GM12892 (cell line): ENCODE measurements at places on chromosomes 16 and 17.

- DNase-seq, result no peak
Observed at GRCh38 chr17:18179804-18180203, 3.8 kb upstream of the ALKBH5 start.

DNA sequence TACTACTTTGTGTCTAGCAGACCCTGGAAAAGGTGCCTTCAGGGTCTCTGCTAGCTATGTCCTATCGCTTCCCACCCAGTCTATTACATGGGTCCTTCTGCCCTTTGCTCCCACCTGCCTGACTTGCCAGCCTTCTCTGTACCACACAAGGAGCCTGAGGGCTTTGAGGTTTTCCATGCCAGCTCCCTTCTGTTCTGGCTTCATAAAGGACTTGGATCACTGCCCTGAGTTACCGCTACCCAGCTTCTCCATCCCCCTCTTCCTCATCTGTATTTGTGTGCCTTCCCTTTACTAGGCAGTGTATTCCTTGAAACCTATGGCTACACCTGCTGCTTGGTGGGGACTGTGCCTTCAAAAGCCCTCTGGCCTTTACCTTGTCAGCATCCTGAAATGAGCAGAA, 19.6 kb upstream of the LLGL1 start:
- DNase-seq, result no peak

- DNase-seq, result no peak
Observed at GRCh38 chr16:49574826-49575225, 201.2 kb downstream of the C16orf78 start.

DNA sequence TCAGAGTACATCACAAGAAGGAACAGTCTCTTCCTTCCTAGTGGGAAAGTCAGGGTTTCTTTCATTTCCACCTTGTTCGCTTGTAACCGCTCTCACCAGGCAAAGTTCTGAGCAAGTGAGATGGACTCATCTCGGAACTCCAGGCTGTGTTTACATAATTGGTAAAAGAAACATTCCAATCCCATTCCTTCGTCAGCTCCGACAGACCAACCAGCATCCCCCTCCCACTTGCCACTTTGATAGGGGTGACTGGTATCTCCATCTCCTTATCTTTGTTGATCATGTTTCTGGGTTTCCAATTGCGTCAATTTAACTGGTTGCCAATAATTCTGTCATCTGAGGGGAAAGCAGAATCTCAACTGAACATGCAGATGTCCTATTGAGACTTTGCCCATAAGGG, 36.8 kb upstream of the LYRM9 start:
- DNase-seq, result no peak

DNA sequence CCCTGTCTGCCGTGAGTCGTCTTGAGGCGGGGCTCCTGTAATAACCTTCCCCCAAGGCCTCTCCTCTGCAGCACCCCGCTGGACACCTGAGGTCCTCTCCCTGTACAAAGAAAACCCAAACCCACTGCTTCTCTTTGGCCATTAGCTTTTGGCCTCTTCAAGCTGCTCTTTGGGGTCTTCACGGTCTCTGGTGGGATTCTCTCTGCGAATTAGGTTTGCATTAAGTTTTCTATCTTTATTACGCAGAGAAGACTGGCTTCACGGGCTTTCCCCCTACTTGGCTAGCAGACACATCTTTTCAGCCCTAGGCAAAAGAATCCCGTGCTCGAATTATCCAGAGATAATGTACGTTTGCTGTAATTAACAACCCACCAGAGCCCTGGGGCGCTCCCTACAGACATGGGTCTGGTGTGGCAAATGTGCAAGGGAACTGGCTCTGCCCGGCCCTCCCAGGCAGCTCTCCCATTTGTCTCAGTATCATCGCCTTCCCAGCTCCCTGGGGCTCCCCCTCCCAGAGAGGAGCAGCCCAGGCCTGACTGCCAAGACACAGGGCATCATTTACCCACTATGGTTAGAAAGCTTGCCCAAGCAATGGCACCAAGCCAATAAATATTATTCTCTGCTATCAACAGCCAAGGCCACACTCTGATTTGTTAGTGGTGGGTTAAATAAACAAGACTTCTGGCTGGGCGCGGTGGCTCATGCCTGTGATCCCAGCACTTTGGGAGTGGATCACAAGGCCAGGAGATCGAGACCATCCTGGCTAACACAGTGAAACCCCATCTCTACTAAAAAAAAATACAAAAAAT, 24.7 kb upstream of the KLHDC4 start:
- DNase-seq, result no peak

GRCh38 chr17:29445844-29446243, 55.7 kb downstream of the TAOK1 start:
- no peak for DNase-seq

- DNase-seq, result no peak
Observed at GRCh38 chr17:73952480-73953205, 250.8 kb upstream of the RPL38 start.

- no peak for DNase-seq
Observed at GRCh38 chr17:61247439-61247838, 152.2 kb upstream of the TBX2 start.

GRCh38 chr16:1182316-1182671, 29.4 kb downstream of the CACNA1H start:
- DNase-seq, result no peak

DNA sequence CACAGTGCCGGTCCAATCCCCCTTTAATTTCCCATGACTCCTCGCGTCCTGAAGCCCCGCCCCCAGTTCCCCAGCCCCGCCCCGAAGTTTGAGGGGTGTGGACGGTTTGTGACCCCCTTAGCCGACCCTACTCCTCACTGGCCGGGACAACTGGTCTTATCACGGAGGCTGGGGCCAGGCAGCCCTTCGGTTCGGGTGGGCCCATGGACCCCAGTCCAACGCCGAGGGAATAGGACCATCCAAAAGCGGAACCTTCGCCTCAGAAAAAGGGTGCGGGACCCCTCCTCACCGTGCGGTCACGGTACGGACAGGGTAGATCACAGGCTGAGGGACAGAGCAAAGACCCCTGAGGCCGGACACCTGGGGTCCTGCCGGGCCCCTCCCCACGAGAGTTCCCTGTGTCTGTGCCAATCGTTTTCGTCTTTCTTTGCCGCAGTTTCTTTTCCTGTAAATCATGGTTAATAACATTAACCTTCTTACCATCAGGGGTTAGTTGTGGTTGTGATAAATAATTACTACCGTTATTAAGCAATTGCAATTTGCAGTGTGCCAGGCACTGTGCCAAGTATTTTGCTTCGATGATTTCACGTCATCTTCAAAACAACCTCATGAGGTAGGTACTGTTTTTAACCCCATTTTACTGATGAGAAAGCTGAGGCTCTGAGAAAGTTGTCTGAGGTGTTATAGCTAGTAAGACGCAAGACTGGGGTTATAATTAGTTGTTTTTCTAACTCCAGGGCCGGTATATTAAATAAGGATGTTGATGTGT, 543 bp downstream of the TMUB2 start:
- DNase-seq, result peak; percentile 81

GRCh38 chr16:55323637-55324271, at the start of gene IRX6:
TSS of gene IRX6 (plus strand) at chr16:55324203. CDS start at chr16:55325092, 889 bp downstream.
- no peak for DNase-seq

GRCh38 chr17:77549726-77550366, 408.7 kb upstream of the TNRC6C start:
- DNase-seq, result no peak

GRCh38 chr16:56451753-56452689, 667 bp downstream of the OGFOD1 start:
- DNase-seq, result peak; percentile 28

- DNase-seq, result no peak
Observed at GRCh38 chr17:3924512-3925350, 8.5 kb upstream of the P2RX1 start.

DNA sequence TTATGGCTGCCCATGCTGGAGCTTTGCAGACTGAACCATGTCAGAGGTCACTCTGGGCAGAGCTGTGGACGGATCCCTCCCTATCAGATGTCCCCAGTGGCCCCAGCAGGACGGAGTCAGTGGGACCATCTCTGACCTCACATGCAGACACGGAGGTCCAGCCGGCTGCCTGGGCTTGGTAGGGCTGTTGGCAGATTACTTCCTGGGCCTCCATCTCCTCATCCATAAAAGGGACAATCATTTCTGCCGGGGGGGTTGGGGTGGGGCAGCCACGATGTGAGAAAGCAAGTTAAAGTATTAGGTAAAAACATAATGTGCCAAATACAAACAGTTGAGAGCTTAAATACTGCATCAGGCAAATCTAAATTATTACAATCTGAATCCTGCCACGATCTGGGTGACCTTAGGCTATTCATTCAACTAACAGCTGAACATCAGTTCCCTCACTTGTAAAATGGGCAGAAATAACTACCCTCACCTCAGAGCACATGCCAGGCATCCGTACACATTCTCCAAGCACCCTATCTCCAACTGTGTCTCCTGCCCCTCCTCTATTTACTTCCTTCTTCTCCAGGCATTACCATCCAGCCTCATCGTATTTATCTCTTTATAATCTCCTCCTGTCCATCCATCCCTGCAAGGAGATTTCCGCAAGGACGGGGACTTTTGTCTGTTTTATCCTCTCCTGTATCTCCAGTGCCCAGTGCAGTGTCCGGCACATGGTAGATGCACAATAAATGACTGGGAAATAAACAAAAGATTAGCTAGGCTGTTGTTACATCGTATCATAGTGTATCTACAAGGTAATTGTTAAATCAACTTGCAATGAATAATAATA, 192.3 kb upstream of the FOXF1 start:
- DNase-seq, result no peak

DNA sequence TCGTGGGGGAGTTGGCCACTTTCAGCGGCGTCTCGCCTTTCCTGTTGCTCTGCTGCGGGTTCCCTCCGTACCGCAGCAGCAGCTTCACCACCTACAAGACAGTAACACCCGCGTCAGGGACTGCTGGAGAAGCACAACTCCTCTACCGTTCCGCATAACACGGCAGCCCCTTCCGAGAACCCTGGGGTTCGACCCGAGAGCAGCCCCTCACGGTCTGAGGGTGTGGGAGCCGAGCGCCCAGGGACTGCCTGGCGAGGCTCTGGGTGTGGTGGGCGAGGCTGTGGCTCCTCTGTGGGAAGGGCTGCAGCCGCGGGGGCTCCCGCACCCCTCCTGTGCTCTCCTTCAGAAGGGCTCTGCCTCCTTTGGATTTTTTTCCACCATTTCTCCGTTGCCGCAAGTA, 68.6 kb downstream of the ZNF778 start:
- no peak for DNase-seq

DNA sequence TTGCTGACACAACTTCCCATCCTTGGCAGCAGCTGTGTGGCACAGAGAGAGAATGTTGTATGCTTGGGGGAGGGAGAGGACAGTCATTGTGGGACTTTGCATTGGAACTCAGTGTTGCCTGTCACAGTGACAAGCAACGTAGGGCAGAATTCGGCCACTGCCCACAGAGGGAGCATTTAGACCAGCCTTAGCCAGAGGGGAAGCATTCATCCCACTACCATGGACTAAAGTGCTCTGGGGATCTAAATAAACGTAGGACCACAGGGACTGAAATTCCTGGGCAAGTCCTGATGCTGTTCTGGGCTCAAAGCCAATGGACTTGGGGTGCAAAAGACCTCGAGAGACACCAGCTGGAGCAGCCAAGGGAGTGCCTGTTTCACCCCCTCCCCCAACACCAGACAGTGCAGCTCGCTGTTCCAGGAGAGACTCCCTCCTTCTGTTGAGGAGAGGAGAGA, 44.9 kb downstream of the ABCA8 start:
- DNase-seq, result no peak

DNA sequence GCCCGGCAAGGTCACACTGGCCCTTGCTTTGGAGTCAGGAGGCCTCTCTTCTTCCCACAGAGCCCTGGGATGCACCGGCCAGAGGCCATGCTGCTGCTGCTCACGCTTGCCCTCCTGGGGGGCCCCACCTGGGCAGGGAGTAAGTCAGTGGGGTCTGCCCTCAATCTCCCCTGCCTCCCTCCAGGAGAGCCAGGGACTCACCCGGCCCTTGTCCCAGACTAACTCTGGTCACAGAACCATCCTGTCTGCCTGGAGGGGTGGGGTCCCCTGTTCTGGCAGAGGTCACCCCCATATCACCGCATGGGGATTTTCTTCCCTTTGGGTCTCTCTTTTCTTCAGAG, 222 bp downstream of the ZG16B start:
- DNase-seq, result no peak

DNA sequence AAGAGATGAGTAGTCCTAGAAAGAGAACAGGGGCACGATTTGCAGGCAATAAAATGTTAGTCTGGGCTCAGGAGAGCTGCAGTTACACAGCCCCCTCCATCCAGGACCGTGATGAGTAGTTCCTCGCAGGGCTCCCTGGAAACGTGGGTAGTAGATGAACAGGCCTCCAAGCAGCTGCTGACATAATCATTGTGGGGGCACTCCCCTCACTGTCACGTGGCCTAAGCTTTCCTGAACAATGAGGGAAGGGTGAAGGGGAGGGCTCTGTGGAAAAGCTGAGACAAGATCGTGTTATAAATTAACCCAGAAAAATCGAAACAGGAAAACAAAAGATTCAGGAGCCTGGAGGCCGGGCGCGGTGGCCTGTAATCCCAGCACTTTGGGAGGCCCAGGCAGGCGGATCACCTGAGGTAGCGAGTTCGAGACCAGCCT, 1.3 kb upstream of the PER1 start:
- DNase-seq, result no peak

- DNase-seq, result peak; percentile 69
Observed at GRCh38 chr16:30183233-30184095, at the start of gene CORO1A. TSS of gene CORO1A (plus strand) at chr16:30183602. CDS start at chr16:30185210, 1,608 bp downstream.

DNA sequence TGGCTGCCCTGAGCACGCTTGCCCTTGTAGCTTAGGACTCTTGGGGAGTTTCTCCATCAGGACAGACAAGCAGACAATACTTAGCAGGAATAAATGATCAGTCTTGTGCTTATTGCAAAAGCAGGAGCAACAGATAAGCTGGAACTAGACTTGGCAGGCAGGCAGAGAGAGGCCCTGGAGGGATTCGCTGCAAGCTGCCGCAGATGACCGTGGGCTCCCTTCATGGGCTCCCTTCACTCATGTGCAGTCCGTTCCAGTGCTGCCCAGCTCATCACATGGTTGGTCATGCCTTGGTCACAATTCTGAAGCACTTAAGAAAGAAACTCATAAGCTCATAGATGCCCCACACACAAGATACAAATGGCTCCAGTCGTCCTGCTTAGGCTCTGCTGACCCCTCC, 2.4 kb upstream of the SLC5A10 start:
- no peak for DNase-seq

DNA sequence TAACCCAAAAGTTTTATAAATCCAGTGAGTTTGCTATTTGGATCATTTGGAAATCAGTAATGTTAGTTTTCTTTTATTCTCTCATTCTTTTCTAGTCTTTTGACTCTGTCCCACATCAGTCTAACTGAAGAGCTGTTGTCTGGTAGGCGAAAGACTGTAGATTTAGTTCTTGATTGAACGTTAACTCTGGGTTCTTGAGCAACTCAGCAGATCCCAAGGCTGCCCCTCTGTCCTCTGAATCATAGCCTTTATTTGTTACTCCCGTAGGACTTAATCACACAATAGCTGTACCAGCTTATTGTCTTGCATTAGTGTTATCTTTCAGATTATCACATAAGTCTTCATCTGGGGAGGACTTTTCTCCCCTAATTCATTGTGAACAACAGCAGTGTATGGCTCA, 119.3 kb upstream of the TOM1L1 start:
- DNase-seq, result no peak
